SK-N-SH (cell line): ENCODE measurements at places on chromosomes 2 and 18.
A peak's percentile ranks its signal among the peaks of the same experiment; 100 is the strongest.

- peak; percentile 62 for DNase-seq
Observed at GRCh38 chr2:202014759-202015211, 18.9 kb upstream of the FZD7 start.

DNA sequence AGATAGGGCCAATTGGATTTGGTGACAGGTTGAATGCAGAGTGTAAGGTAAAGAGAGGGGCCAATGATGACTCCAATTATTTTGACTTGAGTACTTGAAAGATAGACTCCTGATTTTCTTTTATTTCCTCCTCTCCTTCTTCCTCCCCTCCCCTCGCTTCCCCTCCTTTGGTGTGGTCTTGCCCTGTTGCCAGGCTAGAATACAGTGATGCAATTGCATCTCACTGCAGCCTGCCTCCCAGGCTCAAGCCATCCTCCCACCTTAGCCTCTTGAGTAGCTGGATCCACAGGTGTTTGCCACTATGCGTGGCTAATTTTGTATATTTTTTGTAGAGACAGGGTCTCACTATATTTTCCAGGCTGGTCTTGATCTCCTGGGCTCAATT, 2.3 kb downstream of the DGUOK start:
- DNase-seq, result no peak

- DNase-seq, result no peak
Observed at GRCh38 chr18:31436825-31437224, 10.7 kb upstream of the DSG3 start.

- no peak for DNase-seq
Observed at GRCh38 chr2:119422360-119423107, 9.1 kb upstream of the TMEM37 start.

- no peak for DNase-seq
Observed at GRCh38 chr2:162245781-162246180, 2.5 kb upstream of the FAP start.

DNA sequence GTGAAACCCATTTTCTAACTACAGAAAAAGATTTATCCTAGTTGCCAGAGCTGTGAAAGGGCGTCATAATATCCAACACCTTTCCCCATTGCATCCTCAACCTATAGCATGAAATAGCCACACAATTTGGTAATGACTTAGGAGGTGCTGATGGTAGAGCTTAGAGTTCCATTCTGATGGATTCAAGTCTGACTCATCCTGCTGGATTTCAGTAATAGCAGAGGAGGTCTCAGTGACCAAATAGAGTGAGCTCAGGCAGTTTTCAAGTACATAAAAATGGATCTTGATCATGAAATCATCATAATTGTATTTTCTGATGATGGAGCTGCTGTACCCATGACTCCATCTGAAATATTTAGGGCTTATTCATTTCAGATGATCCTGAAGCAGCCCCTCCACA, 270.7 kb upstream of the KLHL29 start:
- DNase-seq, result no peak

DNA sequence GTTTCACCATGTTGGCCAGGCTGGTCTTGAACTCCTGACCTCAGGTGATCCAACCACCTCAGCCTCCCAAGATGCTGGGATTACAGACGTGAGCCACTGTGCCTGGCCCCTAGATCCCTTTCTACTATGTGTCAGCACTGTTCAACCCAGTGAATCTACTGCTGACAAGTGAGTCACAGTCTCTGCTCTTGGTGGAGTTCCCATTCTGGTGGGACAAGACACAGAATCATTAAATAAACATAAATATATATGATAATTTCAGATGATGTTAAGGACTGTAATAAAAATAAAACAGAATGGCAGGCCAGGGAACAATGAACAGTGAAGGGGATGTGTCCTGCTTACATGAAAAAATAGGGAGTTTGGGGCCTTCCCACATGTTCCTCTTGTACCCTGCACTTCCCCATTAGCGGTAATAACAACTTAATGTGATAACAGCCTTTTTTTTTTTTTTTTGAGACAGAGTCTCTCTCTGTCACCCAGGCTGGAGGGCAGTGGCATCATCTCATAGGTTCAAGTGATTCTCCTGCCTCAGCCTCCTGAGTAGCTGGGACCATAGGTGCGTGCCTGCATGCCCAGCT, 112.2 kb downstream of the CPO start:
- DNase-seq, result no peak

- DNase-seq, result no peak
Observed at GRCh38 chr2:119721904-119722303, 37.8 kb upstream of the PTPN4 start.

- DNase-seq, result no peak
Observed at GRCh38 chr18:62606106-62606505, 83.3 kb downstream of the ZCCHC2 start.

GRCh38 chr18:71919211-71919610, 624.9 kb downstream of the CBLN2 start:
- DNase-seq, result no peak

- DNase-seq, result no peak
Observed at GRCh38 chr2:12043131-12043530, 296.7 kb downstream of the LPIN1 start.

- DNase-seq, result peak; percentile 66
Observed at GRCh38 chr2:18792226-18792629, 202.9 kb upstream of the NT5C1B start.

DNA sequence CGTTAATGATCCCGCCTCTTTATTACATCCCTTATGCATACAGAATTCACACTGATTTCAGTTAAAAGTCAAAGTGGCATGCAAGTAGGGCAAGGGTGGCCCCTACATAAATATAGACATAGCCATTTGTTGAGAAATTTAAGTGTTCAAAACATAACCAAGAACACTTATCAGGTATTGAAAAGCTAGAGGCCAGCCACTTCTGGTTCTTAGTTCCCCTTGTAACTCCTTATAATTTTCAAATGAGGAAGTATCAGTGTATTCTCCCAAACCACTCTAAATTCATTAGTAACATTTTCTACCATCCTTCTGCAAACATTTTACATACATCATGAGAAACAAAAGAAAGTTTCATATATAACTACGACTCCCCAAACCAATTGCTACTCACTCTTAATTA, 5.8 kb upstream of the ARL5A start:
- no peak for DNase-seq

DNA sequence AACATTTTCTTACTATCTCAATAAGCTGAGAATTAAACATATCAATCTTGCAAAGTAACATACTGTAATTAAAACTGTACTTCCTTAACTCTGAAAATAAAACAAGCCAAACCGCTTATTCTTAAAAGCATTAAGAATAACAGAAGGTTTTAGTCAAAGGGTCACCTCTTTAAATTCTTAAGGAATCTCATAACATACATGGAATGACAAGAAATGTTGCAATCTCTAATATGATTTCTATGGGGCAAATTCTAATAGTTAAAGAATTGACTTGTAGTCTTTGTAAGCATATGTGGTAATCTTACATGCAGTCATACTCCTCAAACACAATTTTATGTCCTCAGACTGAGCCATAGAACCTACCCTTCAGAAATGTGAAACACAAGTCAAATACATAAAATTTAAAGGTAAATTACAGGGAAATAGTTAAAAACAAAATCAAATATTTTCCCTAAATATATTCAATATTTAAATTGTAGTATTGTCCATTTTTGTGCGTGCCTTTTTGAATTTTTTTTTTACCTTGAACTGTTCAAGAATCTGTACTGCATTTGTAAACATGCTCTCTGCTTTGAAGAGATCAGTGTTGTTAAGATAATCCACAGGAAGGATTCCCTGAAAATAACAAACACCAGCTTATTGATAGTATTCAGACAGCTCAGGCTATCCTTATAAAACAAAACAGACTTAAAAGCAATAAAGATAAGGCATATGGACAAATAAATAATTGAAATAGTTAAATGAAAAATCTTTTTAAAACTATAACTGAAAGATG, 48.2 kb downstream of the PIGN start:
- no peak for DNase-seq

GRCh38 chr2:215619989-215620388, 184.1 kb upstream of the FN1 start:
- no peak for DNase-seq

- DNase-seq, result no peak
Observed at GRCh38 chr18:43992741-43993140, 687.9 kb upstream of the SETBP1 start.

- DNase-seq, result no peak
Observed at GRCh38 chr2:123597988-123598387, 427.1 kb upstream of the CNTNAP5 start.

DNA sequence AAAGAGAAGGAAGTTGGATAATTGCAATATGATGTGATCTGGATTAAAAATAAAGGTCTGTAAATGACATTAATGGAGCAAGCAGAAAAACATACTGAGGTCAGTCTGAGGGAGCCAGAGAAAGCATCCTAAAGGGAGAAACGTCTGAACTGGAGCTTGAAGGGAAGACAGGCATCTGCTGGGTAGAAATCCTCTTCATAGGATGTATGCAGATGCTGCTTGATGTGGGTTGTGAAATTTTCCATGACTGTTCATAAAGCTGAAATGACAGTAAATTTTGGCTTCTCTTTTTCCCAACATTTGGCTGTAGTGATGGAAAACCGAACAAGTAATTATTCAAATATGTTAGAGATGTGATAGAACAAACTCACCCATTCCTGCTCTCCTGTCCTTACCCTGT, 287.6 kb downstream of the CAMKMT start:
- DNase-seq, result no peak

GRCh38 chr2:40450796-40451430, 977 bp downstream of the SLC8A1 start:
- peak; percentile 73 for DNase-seq

DNA sequence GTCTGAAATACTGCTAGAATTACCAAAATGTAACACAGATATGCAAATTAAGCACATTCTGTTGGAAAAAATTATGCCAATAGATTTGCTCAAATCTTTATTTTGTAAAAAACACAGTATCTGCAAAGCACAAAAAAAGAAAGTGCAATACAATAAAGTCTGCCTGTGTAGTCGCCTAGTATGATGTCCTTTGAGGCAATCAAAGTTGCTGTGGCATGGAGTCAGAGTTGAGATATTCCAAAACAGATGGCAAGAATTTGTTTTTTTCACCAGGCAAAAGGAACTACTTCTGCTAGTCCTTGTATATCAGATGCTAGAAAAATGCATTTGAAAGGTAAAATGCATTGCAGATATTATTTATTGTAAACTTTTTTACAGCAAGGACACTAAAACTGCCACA, 531.3 kb upstream of the TMEFF2 start:
- DNase-seq, result no peak

DNA sequence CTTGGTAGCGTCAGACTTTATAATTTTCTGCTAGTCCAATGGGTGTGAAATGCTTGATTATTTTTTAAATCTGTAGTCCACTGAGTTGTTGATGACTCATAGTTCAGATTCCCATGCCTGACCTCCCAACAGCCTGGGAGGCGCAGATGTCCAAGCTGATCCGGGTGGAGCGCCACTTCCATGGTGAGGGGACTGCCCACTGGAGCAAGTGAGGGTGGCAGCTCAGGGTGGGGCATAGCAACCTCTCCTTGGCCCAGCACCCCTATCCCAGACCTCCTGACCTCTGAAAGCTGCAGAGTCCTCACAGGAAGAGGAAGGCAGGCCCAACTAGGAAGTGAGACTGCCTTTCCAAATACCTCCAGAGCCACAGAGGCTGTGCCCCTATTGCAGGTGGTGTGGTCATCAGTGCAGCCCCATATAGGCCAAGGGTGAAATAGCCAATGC, 4.4 kb downstream of the MAL start:
- DNase-seq, result no peak

- no peak for DNase-seq
Observed at GRCh38 chr2:157761520-157761919, 114.6 kb downstream of the ACVR1 start.

DNA sequence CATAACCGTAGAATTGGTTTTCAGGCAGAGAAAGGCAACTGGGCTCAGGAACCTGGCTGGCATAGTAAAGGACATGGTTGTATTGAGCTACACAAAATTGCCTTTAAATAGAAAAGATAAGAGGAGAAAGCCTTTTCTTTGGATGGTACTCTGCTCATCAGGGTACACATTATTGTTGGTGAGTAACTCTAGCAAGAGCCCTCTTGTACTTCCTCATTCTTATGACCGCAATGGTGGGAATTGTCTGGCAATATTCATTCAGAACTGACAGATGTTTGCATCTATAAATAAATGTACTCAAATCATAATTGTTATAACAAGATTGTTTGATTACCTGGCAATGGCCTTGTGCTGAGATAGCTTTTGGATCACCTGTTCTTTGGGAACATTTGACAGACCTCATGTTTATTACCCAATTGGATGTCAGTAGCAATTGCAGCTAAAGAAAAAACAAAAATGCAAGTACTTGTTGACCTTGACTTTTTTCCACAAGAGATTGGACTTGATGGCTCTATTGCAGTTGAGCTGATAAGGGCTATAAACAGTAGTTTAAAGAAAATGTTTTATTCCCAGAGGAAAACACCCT, 43.9 kb downstream of the MEIS1 start:
- DNase-seq, result no peak

- no peak for DNase-seq
Observed at GRCh38 chr2:23944527-23944926, 4.3 kb downstream of the UBXN2A start.

- no peak for DNase-seq
Observed at GRCh38 chr18:12013186-12013916, 32.0 kb downstream of the IMPA2 start.

DNA sequence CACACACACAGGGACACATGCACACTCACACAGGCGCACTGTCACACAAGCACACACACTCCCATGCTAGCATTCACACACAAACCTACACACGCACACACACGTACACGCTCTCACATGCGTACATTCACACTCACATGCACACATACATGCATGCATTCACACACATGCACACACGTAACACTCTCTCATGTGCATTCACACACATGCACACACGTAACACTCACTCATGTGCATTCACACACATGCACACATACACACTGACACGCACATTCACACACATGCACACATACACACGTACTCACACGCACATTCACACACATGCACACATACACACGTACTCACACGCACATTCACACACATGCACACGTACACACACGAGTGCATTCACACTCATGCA, 16.3 kb downstream of the ADI1 start:
- no peak for DNase-seq
